ENCODE measurements at places on chromosomes 4 and X.

- no peak for DNase-seq
These were observed 292.5 kb downstream of the CAMK2D start for GRCh38 chr4:113469023-113469390.

DNA sequence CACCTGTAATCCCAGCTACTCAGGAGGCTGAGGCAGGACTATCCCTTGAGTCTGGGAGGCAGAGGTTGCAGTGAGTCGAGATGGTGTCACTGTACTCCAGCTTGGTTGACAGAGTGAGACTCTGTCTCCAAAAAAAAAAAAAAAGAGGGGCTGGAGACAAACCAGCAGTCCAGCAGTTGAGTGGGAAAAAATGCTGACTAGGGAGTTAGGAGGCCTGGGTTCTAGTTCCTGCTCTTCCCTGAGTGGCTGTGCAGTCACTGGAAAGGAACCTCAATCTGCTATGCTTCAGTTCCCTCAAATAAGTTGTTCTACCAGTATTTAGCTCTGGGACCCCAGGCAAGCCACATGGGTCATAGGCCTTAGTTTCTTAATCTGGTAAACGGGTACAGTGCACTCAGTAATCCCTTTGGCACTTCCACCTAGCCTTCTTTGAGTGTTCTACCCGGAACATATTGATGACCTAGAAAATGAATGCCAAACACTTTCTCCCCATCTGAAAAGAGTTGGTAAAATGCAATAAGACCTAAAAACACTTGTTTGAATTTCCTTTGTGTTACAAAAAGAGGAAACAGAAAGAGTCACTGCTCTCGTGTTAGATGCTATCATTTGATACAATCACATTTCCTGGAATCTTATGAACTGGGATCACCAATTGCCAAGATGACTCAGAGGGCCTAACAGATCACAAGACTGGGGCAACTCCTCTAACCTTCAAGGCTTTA is 99.3 kb upstream of the EGFL6 start:
- no peak for DNase-seq

GRCh38 chr4:142727149-142727548 is 119.0 kb downstream of the INPP4B start:
- no peak for DNase-seq

GRCh38 chr4:115274545-115274944 is 161.1 kb upstream of the NDST4 start:
- DNase-seq = no peak

GRCh38 chr4:53161051-53161786 is 204.6 kb downstream of the SCFD2 start:
- DNase-seq = no peak

DNA sequence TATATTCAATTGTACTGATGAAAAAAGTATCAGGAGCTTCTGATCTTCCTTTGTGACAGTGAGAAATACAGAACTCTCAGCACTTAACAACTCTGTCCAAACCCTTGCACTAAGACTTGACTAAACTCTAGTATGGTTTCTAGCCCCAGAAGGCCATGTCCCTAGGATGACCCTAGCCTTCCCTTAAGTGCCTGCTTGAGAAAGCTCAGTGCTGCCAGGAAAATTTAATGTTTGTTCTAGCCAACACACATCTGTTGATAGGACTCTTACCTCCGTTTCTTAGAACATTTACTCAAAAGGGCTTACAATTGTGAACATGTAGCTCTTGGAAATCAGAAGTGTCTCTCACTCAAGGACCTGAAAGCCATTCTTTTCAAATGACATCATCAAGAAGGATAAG is 1055.2 kb upstream of the FTHL17 start:
- DNase-seq = no peak

- DNase-seq = no peak
These were observed 81.5 kb downstream of the SORCS2 start for GRCh38 chr4:7273738-7274297.

GRCh38 chr4:88757067-88757466 is 59.4 kb upstream of the NAP1L5 start:
- DNase-seq = no peak

All from stimulated activated CD8-positive, alpha-beta memory T cell treated with anti-CD3 and anti-CD28 coated beads, Interleukin-4, amount 100 ng/mL, for 1 hour (primary cell).